Activated CD4-positive, alpha-beta T cell treated with anti-CD3 and anti-CD28 coated beads, Interleukin-2, amount 50 U/mL, for 48 hours (primary cell): ENCODE measurements at places on chromosomes 3 and 15.

- no peak for DNase-seq
Observed at GRCh38 chr15:29472901-29473445, 203.4 kb upstream of the NSMCE3 start.

- no peak for DNase-seq
Observed at GRCh38 chr15:29613951-29614382, 208.3 kb downstream of the TJP1 start.

DNA sequence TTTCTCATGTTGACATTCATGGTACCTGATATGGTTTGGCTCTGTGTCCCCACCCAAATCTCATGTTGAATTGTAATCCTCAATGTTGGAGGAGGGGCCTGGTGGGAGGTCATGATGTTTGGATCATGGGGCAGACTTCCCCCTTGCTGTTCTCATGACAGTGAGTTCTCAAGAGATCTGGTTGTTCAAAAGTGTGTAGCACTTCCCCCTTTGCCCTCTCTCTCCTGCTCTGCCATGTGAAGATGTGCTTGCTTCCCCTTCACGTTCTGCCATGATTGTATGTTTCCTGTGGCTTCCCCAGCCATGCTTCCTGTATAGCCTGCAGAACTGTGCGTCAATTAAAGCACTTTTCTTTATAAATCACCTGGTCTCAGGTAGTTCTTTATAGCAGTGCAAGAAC is 3.3 kb upstream of the UBL7 start:
- DNase-seq = no peak

- no peak for DNase-seq
Observed at GRCh38 chr3:66036586-66037148, 2.1 kb downstream of the MAGI1 start.

DNA sequence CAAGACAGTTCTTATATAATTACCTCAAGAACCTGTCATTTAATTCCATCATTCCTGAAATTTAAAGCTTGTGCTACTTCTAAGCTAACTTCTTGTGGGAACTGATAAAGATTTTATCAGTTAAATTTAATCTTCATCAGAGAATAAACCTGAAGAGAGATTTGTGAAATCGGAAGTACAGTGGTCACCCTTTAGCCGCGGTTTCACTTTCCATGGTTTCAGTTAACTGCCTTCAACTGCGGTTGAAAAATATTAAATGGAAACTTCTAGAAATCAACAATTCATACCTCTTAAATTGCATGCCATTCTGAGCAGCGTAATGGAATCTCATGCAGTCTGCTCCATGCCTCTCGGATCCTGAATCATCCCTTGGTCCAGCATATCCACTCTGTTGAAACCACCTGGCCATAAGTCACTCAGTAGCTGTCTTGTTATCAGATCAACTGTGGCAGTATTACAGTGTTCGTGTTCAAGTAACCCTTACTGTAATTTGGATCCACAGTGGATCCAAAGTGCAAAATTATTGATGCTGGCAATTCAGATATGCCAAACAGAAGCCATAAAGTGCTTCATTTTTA is 626.1 kb downstream of the CADM2 start:
- DNase-seq = no peak

- DNase-seq = no peak
Observed at GRCh38 chr3:37918627-37919026, 56.9 kb downstream of the CTDSPL start.

DNA sequence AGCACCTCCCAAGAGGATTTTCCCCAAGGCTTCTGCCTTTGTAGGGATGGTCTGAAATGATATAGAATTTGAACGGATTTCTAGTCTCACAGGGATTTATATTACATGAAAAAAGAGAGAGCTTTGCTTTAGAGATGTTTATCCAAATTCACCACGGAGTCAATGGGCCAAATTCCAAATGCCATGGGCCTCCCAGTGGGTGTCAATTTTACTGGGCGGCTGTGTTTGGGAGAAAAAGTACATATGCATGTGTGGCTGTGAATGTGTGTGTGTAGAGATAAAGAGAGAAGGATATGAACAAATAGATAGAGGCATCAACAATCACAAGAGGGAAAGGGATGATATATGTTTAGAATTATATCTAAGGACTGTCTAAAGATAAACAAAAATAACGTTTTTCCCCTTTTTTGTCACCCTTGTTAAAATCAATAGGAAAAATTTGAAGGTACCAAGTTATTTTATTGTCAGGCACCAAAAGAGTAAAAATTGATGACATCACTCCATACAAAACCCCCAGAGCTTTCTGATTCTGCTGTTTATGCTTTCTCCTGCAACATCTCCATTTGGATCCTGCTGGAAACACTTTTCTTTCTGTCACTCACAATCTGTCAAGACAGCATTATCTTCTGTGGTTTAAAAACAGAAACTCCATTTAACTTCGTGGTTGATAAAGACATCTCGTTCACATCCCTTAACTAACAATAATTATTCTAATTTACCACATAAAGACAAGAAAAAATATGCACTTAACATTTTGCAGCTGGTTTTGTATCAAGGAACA is 160.7 kb downstream of the FHIT start:
- no peak for DNase-seq

- DNase-seq = no peak
Observed at GRCh38 chr15:73570355-73571032, 62.7 kb downstream of the NPTN start.

- peak; percentile 71 for DNase-seq
Observed at GRCh38 chr3:30012941-30013543, 593.4 kb upstream of the TGFBR2 start.

- DNase-seq = no peak
Observed at GRCh38 chr3:107124885-107125284, 252.4 kb upstream of the CCDC54 start.

DNA sequence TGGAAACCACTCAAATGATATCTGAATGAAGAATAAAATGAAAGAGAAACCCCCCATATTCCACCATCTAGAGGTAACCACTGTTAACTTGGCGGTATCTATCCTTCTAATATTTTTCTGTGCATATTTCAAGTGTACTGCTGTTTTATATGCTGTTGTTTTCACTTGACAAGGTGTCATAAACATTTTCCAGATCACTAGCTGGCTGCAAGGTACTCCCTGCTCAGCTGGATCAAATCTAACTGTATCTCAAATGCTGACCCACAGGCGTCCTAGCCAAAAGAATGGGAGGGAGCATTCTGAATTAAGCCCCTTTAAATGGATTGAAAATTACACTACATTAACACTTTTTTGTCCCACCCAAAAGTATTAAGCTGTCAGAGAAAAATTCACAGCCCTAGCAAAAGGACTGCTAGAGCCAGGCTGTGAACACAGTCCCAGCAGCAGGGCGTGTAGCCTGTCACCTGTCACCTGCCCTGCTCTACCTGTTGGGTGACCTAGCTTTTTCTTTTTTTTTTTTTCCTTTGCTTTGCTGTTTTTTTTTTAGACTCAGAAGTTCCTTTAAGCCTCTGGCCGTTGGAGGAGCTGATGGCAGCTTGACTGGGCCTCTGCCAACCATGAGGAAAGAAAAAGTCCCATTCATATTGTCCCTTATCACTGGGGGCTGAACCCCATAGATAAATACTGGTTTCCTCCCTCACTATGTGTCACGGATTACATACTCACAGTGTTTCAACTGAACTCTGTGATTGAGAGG is 93.7 kb upstream of the TSC22D2 start:
- no peak for DNase-seq

GRCh38 chr15:72911626-72912025 is 128.1 kb upstream of the ADPGK start:
- no peak for DNase-seq

DNA sequence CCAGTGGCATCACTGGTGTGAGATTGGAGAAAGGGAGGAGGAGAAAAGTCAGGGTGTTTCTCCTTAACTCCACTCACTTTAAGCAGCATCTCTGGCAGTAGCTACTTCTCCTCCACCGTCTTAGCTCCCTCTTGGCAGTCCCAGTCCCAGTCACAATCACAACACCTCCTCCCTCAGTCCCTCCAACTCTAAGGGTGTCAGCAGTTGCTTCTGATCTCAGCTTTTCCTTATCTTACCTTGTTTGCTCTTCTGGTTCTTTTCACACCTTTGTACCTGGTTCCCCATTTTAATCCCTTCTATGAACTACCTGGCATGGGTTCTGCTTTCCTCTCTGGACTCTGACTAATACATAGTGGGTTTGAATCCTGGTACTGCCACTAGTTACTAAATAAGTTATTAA is 188.3 kb upstream of the CTDSPL start:
- DNase-seq = no peak

DNA sequence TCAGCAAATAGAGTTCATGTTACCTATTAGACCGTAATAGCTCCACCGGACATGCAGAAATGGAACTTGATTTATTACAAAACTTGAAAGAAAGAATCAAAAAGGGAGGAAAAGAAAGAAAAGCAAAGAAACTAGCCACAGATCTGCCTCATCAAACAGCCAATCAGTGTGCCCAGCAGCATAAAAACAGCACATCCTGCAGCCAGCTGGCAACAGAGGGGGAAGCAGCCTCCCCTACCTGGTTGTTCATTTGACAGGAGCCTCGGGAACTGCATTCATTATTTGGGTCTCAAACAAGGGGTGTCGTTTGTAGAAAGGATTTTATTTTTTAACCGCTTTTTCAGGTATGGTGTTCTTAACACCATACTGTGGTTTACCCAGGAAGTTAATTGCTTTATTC is 181.5 kb upstream of the TOPAZ1 start:
- DNase-seq = no peak

DNA sequence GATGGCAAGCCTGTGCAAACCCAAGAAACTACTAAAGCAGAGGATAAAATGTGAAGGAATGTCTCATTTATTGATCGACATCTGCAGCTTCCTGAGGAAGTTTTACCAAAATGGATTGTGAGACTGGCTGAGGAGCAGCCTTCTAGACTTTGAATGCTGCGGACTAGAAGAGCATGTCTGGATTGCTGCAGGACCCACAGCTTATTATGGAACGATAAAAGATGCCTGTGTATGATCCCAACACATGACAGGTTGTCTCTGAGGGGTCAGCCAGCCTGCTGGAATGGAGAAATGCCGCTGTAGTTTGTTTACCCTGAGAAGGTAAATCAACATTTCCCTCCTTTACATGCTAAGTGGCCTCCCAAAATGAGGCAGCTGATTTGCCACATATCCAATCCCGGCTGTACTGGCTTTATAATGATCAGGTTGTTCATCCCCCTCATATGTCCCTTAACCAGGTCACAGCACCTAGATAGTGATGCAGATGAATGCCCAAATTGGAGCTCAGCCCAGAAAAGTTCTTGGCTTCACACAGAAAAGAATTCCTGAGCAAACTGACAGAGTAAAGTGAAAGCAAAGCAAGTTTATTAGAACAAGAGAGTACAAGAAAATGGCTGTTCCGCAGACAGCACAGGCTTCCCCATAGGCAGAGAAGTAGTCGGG is 63.9 kb downstream of the IL12A start:
- DNase-seq = no peak

- DNase-seq = no peak
Observed at GRCh38 chr3:43316783-43317460, 30.6 kb downstream of the SNRK start.

- no peak for DNase-seq
Observed at GRCh38 chr15:70244978-70245542, 147.3 kb upstream of the TLE3 start.

DNA sequence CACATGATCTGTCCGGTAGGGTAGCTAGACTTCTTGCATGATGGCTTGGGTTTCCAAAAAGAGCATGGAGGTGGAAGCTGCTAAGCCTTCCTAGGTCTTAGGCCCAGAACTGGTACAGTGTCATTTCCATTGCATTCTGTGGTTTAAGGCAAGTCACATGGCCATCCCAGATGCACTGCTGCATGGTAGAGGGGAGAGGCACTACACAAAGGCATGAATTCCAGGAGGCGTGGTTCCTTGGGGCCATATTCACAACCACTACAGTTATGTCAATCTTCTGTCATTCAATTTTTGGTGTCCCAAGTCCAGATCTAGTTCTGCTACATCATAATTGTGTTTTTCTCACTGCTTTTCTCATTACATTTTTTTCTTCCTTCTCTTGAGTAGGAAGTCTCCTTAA is 122.2 kb upstream of the CHRM5 start:
- no peak for DNase-seq

DNA sequence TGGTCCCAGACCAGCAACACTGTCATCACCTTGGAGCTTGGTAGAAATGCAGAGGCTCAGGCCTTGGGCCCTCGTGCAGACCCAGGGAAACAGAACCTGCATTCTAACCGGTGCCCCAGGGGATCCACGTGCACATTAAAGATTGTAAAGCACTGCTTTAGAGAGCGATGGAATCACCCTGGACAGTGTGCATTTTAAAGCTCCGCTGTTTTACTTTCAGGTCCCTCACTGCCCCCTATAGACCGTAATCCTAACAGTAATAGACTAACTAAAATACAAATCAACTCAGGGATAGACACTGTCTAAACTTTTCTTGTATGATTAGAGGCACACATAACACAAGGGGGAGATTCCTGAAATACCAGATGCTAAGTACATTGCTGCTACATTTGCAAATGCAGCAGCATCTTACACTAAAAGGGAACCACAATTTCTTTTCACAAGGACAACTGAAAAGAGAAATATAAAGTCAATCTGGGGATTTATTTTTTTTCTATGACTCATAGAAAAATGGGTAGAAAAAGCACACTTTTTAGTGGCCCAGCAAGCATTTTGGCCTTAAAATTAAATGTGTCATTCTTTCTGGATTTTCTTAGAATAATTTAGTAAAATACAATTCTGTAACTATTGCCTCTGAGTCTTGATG is 10.5 kb upstream of the SH3GL3 start:
- DNase-seq = no peak

DNA sequence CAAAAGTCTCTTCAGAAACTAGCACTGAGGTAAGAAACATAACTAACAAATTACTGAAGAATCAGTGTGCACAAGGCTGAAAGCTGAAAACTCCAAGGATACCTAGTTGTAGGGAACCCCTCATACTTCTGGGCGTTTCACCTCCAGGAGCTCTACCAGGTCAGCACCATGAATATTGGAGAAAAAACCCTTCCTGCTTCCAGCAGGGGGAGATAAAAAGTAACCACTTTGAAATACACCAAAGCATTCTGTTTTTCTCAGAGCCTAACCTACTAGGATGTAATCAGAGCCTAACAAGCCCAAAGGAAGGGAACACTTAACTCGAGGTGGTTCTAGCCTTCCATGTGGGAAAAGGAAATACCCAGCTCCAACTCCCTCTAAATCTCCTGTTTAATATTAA is 175.8 kb upstream of the MME start:
- DNase-seq = no peak

- DNase-seq = no peak
Observed at GRCh38 chr3:123520656-123521055, 64.2 kb downstream of the HACD2 start.

DNA sequence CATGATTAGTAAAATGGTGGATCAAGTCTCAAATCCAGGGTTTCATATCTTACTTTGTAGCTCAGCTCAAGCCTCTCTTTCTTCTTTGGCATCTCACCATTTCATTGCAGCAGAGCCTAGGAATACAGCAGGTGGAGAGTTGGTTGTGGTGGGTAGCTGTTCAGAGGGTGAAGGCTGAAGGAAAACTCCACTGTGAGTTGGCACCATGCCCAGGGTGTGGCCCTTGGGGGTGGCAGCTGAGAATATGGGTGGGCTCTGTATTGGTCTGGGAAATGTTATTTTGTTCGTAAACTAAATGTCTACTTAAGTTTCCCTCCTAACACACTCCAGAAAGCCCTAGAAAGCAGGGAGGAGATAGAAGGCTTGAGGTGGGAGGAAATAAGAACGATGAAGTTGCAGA is 1.7 kb upstream of the MAP1A start:
- DNase-seq = no peak

GRCh38 chr3:155231792-155232191 is 61.7 kb downstream of the STRIT1 start:
- DNase-seq = no peak
